ENCODE measurements at places on chromosomes 1 and 21.

DNA sequence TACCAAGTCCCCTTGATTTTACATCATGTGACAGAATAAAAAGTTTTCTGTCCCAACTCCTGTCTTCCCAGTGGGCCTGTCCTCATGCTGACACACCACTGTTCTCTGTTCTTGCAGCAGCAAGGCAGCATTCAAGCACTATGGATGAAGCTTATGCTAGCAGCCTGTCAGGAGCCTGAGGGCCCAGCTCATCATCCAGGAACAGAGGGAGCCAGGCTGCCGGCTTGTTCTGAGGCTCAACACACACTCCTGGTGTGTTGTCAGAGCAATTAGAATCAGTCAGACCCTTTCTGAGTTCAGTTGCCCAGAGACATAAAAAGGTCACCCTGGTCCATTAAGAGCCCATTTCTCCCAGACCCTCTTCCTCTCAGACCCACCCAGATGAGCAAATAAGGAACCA is 282.9 kb downstream of the SEC16B start:
- no peaks in the 10 kb centered on the region for H3K36me3 ChIP-seq
- no peak overlapping the region for H3K4me3 ChIP-seq
- DNase-seq: no peak
- no peak overlapping the region for H3K27ac ChIP-seq
- H3K27me3 ChIP-seq: no peaks in the 10 kb centered on the region

DNA sequence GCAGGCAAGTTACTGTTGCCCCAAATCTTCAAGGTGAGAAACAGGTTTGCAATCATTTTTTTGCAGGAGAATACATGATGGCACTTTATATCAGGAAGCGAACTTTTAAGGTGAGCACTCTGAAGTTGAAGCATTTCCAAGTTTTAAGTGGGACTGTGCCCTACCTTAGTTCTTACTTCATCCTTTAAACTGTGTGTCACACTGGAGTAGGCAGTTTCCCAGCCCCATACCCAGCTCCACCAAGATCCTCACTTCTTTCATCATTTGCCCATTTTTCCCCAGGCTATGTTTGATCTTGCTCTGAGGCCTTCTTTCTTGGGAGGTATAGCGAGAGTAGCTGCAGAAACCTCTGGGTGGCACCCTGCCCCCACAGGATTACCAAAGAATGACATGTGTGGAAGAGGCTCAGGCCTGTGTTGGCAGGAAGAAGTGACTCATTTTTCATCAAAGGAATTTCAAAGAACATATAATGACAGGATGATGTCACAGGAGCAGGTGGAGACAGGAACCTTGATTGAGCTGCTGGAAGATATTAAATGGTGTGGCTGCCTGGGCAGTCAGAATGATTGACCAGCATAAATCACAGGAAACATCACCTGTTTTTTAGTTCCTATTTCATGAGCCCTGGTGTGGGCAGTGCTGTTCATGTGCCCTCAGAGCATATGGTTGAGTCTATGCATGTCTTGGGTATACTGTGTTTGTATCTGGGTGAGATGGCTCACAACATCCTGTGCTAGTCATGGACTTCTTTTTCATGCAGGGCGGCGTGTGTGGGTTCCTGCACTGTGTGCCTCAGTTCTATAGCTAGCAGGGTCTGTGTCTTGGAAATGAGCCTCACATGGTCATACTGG is 20.8 kb upstream of the MACF1 start:
- peak; percentile 87 for DNase-seq
- peaks cover 42% of the 10 kb centered on the region for H3K4me1 ChIP-seq
- peak overlapping the region; percentile 33 for H3K4me3 ChIP-seq
- peak overlapping the region; percentile 96 for H3K27ac ChIP-seq
- H3K27me3 ChIP-seq: no peaks in the 10 kb centered on the region
- no peaks in the 10 kb centered on the region for H3K36me3 ChIP-seq

- H3K27ac ChIP-seq: no peak overlapping the region
- H3K27me3 ChIP-seq: no peaks in the 10 kb centered on the region
- peak overlapping the region; percentile 85 for H3K4me3 ChIP-seq
- H3K36me3 ChIP-seq: peaks cover 3% of the 10 kb centered on the region
These were observed 1.2 kb downstream of the MAST2 start for GRCh38 chr1:45804669-45804969.

GRCh38 chr1:201185527-201186128 is 5.0 kb upstream of the IGFN1 start:
- H3K36me3 ChIP-seq: no peaks in the 10 kb centered on the region
- H3K4me3 ChIP-seq: no peak overlapping the region
- H3K27me3 ChIP-seq: peaks cover 26% of the 10 kb centered on the region
- no peak overlapping the region for H3K27ac ChIP-seq
- DNase-seq: no peak

DNA sequence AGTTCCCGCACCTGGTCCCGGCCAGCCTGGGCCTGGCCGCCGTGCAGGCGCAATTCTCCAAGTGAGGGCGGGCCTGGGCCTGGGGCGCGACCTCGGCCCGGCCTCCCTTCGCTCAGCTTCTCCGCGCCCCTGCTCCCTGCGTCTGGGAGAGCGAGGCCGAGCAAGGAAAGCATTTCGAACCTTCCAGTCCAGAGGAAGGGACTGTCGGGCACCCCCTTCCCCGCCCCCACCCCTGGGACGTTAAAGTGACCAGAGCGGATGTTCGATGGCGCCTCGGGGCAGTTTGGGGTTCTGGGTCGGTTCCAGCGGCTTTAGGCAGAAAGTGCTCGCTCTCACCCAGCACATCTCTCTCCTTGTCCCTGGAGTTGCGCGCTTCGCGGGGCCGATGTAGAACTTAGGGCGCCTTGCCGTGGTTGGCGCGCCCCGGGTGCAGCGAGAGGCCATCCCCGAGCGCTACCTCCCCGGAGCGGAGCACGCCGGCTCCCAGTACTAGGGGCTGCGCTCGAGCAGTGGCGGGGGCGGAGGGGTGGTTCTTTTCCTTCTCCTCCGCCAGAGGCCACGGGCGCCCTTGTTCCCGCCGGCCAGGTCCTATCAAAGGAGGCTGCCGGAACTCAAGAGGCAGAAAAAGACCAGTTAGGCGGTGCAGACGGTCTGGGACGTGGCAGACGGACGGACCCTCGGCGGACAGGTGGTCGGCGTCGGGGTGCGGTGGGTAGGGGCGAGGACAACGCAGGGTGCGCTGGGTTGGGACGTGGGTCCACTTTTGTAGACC is 1.2 kb downstream of the OLIG1 start:
- peaks cover 18% of the 10 kb centered on the region for H3K4me1 ChIP-seq
- DNase-seq: peak; percentile 4
- peaks cover 62% of the 10 kb centered on the region for H3K27me3 ChIP-seq

GRCh38 chr1:178962853-178963711 is 62.6 kb upstream of the FAM20B start:
- no peak for DNase-seq
- H3K36me3 ChIP-seq: no peaks in the 10 kb centered on the region
- H3K4me1 ChIP-seq: no peaks in the 10 kb centered on the region
- H3K27ac ChIP-seq: no peak overlapping the region
- no peak overlapping the region for H3K4me3 ChIP-seq

DNA sequence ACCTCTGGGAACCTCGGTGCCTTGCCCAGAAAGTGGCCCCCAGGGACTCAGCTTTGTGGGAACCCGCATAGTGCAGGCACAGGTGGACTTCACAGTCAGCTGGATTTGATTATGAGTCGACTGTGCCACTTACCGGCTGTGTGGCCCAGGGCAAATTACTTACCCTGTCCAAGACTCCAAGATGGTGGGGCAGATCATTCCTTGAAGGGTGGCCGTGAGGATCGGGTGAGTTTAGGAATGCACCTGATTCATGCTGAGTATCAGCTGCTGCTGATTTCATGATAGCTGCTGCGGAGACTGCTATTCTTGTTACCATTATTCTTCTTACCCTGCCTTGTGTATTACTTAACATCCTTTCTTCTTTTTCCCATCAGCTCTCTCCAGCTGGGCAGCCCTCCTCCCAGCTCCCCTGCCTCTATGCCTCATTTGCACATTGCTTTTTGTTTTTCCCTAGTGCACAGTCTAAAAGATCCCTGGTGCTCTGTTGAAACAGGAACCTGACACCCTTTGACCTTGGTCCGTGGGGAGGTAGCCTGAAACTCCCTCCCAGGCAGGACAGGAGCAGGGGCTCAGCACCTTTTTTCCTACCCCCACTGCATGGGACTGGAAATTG is 40.5 kb upstream of the FHAD1 start:
- DNase-seq: no peak
- H3K27ac ChIP-seq: no peak overlapping the region
- no peaks in the 10 kb centered on the region for H3K36me3 ChIP-seq
- H3K4me3 ChIP-seq: no peak overlapping the region

GRCh38 chr1:23521588-23521987 is 9.4 kb downstream of the E2F2 start:
- DNase-seq: no peak
- H3K27me3 ChIP-seq: no peaks in the 10 kb centered on the region
- peaks cover 20% of the 10 kb centered on the region for H3K4me1 ChIP-seq
- H3K4me3 ChIP-seq: no peak overlapping the region
- peak overlapping the region; percentile 57 for H3K27ac ChIP-seq

- H3K4me1 ChIP-seq: no peaks in the 10 kb centered on the region
- no peaks in the 10 kb centered on the region for H3K36me3 ChIP-seq
- no peak for DNase-seq
- no peak overlapping the region for H3K27ac ChIP-seq
These were observed 43.4 kb downstream of the PLPP3 start for GRCh38 chr1:56535939-56536338.

GRCh38 chr1:98794196-98794886 is 132.8 kb downstream of the SNX7 start:
- peak; percentile 52 for DNase-seq
- no peak overlapping the region for H3K4me3 ChIP-seq
- no peak overlapping the region for H3K27ac ChIP-seq
- H3K4me1 ChIP-seq: peaks cover 39% of the 10 kb centered on the region
- no peaks in the 10 kb centered on the region for H3K36me3 ChIP-seq

GRCh38 chr1:53715478-53715877 is 23.5 kb downstream of the GLIS1 start:
- H3K27me3 ChIP-seq: peaks cover 9% of the 10 kb centered on the region
- no peaks in the 10 kb centered on the region for H3K4me1 ChIP-seq
- DNase-seq: no peak
- no peak overlapping the region for H3K4me3 ChIP-seq

DNA sequence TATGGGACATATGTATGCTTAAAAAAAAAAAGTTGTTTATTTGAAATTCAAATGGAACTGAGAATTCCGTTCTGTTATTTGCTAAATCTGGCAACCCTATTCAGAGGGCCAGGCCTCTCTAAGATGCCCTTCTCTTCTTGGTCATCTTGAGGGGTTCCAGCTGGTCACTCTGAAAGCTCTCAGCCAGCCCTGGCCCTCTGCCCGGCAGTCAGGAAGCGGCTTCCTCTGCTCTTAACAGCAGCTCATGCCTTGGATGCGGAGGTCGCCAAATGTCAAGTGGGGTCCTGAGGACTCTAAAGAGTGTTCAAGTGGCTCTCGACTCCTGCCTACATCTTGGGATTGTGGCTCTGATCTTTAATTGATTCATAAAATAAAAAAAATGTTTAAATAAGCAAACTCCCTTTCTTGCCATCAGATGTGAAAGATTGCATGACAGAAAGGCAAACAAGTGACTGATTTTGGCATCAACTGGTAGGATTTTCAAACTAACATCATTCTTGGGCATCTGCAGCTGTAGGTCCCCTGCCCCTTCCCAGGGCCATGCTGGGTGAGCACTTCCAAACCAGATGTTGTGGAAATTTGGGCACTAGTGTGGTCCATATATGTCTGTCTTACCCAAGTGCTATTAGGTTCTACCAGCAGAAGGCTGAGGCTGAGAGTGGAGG is 130.8 kb downstream of the PRDM2 start:
- H3K4me1 ChIP-seq: peaks cover 3% of the 10 kb centered on the region
- DNase-seq: no peak
- H3K27ac ChIP-seq: no peak overlapping the region
- H3K27me3 ChIP-seq: peaks cover 11% of the 10 kb centered on the region
- no peak overlapping the region for H3K4me3 ChIP-seq

DNA sequence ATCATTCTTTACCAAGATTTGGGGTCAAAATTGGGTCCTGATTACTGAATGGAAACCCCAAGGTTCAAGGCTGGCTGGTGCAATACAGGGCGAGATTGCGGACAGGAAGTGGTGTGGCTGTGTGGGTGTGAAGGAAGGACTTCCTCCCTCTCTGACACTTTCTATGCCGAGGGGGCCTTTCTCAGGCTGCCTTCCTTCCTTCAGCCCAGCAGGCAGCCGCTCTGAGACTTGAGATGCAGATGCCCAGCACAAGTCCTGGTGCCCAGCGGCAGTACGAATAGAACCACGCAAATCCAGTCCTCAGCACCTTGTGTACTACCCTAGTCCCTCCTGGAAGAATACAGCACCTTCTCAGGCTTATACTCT is 16.3 kb downstream of the BATF3 start:
- peak overlapping the region; percentile 65 for H3K4me3 ChIP-seq
- H3K4me1 ChIP-seq: peaks cover 6% of the 10 kb centered on the region
- H3K27ac ChIP-seq: no peak overlapping the region
- DNase-seq: no peak
- H3K27me3 ChIP-seq: no peaks in the 10 kb centered on the region

DNA sequence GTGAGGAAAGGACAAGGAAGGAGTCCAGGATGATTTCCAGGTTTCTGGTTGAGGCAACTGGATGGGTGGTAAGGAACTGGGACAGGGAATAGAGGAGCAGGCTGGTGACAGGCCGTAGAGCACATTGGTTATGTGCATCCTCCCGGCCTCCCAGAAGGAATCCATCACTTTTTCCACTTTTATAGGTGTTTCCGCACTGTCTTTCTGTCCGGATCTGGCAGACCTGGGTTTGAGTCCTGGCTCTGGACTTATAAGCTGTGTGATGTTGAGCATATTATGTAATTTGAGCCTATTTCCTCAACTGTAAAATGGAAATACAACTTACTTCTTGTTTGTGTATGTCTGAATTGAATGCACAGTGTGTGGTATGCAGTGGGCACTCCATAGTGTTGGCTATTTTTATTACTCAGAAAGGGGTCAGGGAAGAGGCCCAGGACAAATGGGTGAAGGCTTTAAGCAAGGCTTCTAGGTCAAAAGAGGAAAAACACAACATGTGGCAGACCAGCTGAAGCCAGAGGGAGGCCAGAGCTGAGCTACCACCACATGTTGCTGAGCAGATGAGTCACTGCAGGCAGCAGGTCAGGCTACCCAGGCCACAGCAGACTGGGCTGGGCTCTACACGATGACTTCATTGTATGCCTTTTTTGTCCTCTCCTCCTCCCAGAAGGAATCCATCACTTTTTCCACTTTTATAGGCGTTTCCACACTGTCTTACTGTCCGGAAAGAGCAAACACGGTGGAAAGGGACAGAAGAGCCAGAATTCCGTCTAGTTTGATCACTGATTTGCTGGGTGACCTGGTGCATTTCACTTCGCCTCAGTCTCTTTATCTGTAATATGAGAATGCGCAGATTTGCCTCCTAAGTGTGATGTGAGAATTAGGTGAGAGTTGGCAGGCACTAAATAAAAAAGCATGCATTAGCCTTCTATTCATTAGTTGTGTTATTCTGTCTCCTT is 791 bp upstream of the MAST2 start:
- H3K36me3 ChIP-seq: no peaks in the 10 kb centered on the region
- H3K27ac ChIP-seq: peak overlapping the region; percentile 54
- H3K4me1 ChIP-seq: peaks cover 10% of the 10 kb centered on the region
- peak overlapping the region; percentile 93 for H3K4me3 ChIP-seq

GRCh38 chr21:44418108-44418875 is 37.0 kb upstream of the LRRC3 start:
- no peak for DNase-seq
- H3K36me3 ChIP-seq: no peaks in the 10 kb centered on the region
- no peak overlapping the region for H3K4me3 ChIP-seq
- no peak overlapping the region for H3K27ac ChIP-seq
- H3K27me3 ChIP-seq: no peaks in the 10 kb centered on the region

Data from naive thymus-derived CD8-positive, alpha-beta T cell (primary cell).